Stimulated activated CD8-positive, alpha-beta memory T cell treated with anti-CD3 and anti-CD28 coated beads, Interleukin-4, amount 100 ng/mL, for 1 hour (primary cell): ENCODE measurements at places on chromosomes 11 and 22.

- DNase-seq, result no peak
Measured at GRCh38 chr11:68773521-68774193, 22.3 kb upstream of the TESMIN start.

DNA sequence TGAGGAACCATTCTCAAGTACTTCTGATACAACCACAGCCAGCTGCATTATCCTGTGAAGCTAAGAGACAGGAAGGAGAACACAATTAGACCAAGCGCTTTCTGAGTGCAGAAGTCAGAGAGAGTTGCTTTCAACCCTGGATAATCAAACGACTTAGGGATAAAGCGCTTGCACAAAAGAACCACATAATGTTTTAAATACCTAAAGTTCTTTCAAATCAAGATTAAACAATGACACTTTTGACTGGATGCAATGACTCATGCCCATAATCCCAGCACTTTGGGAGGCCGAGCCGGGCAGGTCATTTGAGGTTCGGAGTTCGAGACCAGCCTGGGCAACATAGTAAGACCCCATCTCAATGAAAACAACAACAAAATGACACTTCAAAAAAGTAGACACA is 145.1 kb downstream of the SWAP70 start:
- DNase-seq, result no peak

DNA sequence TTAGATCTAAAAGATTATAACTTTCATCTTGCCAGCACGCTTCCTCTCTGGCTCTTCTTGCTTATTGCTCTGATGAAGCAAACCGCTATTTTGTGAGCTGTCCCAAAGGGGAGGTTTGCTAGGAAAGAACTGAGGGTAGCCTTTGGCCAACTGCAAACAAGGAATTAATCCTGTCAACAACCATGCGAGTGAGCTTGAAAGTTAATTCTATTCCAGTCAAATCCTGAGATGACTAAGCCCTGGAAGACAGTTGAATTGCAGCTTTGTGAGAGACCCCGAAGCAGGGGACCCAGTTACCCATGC is 10.3 kb upstream of the RNF141 start:
- DNase-seq, result no peak

DNA sequence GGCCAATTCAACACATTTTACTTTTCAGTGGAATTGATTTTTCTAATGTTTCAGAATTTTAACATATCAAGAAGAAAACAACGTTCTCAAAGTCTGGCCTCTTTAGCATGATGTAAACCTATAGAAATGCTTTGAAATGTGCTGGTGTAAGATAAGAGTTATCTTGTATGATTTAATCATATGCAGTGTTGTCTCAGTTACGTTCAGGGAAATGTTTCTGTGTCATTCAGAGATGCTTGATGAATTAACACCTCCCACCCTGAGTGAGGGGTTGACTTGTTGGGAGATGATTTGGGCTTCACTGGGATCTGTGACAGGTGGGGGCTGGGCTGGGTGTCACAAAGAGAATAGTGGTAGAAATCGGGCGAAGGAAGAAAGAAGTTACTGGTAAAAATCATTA is 15.7 kb upstream of the MYO18B start:
- no peak for DNase-seq

DNA sequence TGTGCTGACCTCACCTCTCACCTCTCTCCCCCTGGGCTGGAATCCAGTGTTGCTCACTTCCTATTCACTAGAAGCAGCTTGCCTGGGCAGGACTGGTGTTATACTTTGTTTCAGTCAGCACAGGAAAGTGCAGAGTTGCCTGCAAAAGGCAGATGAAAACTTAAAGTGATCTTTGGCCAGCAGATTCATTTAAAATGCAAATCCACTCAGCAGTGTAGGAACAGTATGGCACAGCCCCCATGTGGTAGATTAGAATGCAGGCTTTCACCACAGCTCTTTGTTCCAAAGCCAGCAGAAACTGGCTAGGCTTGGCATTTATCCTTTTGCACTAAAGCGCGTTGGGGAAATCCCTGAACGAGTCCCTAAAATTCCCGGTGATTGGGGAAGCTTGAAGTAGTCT is 301.2 kb downstream of the OR4C45 start:
- no peak for DNase-seq

GRCh38 chr11:69132301-69132670 is 23.4 kb upstream of the SMIM38 start:
- no peak for DNase-seq

- DNase-seq, result no peak
Measured at GRCh38 chr11:8194956-8195355, 26.1 kb upstream of the RIC3 start.

- no peak for DNase-seq
Measured at GRCh38 chr22:49201046-49201970, 626.4 kb downstream of the BRD1 start.

DNA sequence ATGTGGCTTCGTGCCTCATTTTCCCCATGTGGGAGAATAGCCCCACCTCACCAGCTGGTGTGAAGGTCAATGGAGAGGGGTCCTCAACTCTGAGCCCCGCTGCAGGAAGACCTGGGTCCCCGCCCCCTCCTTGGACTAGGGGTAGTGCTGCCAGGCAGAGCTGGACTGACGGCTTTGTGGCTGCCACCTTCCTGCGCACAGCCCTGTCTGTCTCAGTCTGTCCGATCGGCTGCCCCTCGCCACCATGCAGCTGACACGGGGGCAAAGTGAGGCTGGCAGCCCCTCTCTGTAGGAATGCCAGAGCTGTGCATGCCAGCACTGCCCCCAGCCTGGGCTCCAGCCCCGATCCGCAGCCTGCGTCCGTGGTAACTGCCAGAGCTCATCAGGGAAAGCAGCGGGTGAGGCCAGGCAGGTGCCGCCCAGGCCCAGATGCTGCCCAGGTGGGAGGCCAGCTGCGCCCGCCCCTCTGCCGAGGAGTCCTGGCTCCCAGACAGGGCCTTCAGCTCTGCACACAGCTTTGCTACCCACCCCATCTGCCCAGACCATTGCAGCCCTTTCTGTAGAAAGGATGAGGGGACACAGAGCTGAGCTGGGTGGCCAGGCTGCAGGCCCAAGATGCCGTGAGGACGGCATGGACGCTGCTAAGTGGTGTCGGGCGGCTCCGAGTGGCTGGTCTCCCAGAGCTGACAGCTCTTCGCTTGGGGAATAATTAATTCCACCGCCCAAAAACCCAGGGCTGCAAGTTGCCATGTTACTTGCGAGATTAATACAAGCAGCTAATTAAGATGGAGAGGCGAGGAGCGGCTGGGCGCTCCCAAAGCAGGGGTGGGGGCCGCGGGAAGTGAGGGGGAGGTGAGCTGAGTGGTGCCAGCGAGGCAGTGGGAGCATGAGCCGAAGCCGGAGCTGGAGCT is 19.5 kb upstream of the FLRT1 start:
- DNase-seq, result no peak

DNA sequence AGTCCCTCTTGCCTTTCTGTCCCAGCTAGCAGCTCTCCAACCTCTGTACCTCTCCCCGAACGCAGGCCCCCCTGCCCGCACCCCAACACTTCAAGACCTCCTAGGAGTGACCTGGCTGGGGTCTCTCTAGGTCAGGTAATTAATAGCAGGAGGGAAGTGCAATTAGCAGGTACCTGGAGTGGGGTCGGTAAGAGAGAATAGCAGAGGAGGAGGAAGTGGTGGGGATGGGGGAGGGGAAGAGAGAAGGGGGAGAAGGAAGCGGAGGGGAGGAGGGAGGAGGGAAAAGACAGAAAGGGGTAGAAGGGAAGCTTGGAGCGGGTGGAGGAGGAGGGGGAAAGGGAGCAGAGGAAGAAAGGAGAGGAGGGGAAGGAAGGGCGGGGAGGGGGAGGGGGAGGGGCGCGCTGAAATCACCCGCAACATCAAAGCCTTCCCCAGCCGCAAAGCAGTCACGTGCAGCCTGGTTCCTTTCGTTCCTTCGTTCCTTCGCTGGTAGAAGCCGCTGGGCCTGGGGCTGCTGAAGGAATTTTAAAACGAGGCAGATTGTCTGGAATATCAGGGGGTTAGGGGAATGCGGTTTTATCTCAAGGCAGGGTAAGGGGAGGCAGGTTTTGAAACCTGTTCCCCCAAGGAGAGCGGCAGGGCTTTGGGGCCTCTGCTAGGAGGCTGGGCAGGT is 29.3 kb upstream of the TCF20 start:
- DNase-seq, result no peak

- DNase-seq, result no peak
Measured at GRCh38 chr22:46602025-46602424, 18.2 kb upstream of the GRAMD4 start.

GRCh38 chr11:64675450-64676260 is 47.3 kb downstream of the NRXN2 start:
- DNase-seq, result no peak

DNA sequence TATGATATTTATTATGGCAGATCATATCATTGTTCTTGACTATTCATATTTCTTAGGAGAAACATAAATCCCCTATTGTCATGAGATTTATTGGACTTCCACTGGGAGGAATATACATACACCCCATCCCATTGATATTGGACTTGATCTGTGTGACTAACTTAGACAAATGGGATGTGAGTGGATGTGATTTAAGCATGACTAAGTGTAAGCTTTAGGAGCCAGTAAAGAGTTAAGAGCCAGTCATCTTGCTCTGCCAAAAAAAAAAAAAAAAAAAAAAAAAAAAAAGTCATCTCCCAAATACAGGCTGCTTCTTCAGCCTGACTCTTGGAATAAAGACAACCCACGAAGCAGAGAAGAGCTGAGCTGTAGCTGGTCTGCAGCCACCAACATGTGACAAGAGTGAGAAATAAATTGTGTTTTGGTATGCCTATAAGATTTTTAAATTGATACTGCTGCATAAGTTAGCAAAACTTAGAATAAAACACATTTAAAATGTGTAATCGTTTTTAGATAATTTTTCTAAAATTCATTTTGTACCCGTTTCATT is 595.0 kb upstream of the LRRC4C start:
- DNase-seq, result no peak
